SK-N-DZ (cell line): ENCODE measurements at places on chromosomes 3 and 15.

- no peak for DNase-seq
Observed at GRCh38 chr15:60408463-60408981, 10.7 kb upstream of the ANXA2 start.

- DNase-seq: no peak
Observed at GRCh38 chr3:46900356-46900755, 22.8 kb downstream of the PTH1R start.

DNA sequence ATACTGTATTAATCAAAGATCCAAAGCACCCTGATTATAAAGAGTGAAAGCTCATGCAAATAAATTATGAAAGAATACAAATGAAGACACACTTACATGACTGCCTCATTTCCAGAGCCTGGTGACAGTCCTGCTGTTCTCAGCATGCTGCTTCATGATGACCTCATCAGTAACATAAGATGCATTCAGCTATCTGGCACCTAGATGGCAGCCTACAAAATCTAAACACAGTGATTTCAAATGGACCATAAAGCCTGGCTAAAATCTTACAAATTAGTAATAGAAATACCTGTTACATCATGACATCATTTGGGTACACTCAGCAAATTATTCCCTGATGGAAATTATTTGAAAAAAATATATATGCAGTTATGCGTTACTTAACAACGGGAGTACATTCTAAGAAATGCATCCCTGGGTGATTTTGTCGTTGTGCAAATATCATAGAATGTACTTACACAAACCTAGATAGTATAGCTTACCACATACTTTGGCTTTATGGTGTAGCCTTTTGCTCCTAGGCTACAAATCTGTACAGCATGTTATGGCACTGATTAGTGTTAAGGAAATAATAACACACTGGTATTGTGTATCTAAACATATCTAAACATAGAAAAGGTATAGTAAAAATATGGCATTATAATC is 207.2 kb downstream of the EPHA3 start:
- no peak for DNase-seq

- no peak for DNase-seq
Observed at GRCh38 chr3:27715454-27715806, 6.7 kb downstream of the EOMES start.

GRCh38 chr3:105976196-105976595 is 107.4 kb upstream of the CBLB start:
- DNase-seq: no peak

DNA sequence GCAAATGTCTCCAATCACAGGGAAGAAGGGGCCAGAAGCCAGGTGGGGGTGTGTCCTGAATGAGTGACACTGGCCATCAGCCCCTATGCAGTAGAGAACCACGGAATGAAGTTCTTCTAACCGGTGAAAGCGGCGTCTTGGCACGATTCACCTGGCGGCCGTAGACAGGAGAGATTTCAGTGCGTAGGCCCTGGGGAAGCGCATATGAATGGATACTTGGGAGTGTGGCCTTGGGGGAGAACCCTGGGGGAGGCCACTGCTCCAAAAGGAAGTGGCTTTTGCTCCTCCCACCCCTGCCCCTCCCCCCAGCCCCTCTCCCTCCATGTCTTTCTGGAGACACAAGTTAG is 43.6 kb downstream of the RBPMS2 start:
- no peak for DNase-seq

DNA sequence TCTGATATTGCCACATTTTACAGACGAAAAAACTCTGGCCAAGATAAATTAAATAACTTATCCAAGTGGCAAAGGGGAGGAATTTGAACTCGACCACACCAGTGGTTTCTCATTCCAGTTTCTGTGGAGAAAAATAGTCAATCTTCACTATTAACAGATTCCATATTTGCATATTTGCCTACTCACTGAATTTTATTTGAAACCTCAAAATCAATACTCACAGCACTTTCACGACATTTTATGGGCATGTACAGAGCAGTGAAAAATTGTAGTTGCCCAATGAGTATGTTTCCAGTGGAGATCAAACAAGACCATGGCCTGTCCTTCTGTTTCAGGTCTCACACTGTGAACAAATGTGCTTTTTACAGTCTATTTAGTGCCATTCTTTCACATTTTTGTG is 374.3 kb downstream of the MAGI1 start:
- DNase-seq: no peak

DNA sequence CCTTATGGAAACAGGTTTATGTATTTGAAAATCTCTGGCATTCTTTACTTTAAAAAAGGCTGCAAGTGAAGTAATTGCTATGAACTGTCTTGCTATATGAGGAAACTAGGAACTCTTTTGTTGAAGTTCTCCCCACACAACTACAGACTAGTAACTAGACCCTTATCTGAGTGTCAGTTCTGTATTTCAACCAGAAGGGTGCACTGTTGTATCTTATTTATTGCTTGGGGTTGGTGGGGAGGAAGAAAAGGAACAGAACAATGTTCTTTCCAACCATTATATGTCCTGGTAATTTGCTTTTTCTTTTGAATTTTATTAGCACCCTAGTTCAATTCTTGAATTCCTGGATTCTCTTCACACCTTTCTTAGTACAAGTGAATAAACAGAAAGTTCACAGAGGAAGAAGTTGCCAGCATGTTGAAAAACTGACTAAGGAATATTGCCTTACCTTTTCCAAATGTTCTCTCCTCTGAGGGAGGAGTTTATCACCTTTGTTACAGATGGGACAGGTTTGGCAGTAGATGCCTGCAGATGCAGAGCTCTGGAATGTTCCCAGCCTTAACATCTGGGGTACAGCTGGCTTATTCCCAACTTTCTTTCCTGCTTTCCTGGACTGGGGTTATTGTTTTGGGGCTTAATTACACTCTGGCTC is 162.4 kb upstream of the CFAP20DC start:
- peak; percentile 58 for DNase-seq

- no peak for DNase-seq
Observed at GRCh38 chr3:134276086-134276485, 25.4 kb upstream of the RYK start.

GRCh38 chr3:176046703-176047102 is 1150.6 kb downstream of the TBL1XR1 start:
- DNase-seq: peak; percentile 91

GRCh38 chr15:57019496-57020160 is 101.2 kb downstream of the TCF12 start:
- no peak for DNase-seq

DNA sequence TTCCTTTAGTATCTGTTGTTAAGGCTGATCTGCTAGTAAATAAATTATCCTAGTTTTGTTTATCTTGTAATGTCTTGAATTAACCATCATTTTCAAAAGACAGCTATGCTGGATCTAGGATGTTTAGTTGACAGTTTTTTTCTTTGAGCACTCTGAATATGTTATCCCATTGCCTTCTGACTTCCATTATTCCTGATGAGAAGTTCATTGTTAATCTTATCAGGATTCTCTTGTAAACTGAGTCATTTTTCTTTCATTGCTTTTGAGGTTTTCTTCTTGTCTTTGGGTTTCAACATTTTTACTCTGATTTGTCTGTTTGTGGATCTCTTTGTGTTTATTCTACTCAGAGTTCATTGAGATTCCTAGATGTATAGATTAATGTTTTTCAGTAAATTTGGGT is 157.7 kb downstream of the WNT7A start:
- no peak for DNase-seq

GRCh38 chr3:123082370-123083065 is 15.7 kb downstream of the PDIA5 start:
- DNase-seq: no peak

GRCh38 chr3:129330409-129330808 is 51.7 kb downstream of the HMCES start:
- no peak for DNase-seq

GRCh38 chr15:70192490-70192889 is 94.8 kb upstream of the TLE3 start:
- DNase-seq: no peak

DNA sequence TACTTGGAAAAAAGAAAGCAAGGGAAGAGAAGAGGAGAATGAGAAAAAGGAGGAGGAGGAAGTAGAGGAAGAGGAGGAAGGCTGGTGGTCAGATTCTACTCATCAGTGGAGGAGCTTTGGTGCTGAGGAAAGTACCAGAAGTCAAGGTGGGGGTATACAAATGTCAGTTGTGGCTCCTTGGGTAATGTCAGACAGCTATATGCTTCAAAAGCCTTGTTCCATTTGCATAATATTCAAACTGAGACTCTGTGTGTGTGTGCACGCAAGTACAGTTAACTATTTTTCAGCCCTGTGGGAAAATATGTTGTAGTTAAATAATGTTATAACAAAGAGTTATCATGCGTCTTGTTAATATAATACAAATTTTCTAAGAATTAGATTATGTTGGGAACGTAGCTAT is 609.7 kb downstream of the PDCD6IP start:
- DNase-seq: no peak

- no peak for DNase-seq
Observed at GRCh38 chr15:82060817-82061216, 15.0 kb upstream of the MEX3B start.

DNA sequence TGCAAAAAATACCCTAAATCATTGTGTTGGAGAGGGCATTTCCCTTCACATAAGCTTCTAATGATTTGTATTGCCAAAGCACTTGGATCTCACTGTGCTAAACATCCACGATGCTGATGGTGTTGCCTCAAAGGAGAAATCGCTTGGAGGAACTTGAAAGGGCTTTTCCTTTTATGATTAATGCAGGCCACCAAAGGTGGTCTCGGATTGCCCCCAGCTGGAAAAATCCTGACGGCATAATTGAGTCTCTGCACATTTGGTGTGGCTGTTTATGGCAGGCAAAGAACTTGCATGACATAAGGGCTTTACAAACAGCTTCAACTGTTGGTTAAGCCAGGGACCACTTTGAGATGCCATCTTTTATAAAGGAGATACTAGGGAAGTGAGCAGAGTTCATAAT is 664.0 kb upstream of the ADAMTS9 start:
- peak; percentile 32 for DNase-seq

GRCh38 chr3:194640829-194641228 is 7.6 kb upstream of the TMEM44 start:
- no peak for DNase-seq

GRCh38 chr15:42059661-42060476 is 34.5 kb downstream of the PLA2G4D start:
- DNase-seq: peak; percentile 56

DNA sequence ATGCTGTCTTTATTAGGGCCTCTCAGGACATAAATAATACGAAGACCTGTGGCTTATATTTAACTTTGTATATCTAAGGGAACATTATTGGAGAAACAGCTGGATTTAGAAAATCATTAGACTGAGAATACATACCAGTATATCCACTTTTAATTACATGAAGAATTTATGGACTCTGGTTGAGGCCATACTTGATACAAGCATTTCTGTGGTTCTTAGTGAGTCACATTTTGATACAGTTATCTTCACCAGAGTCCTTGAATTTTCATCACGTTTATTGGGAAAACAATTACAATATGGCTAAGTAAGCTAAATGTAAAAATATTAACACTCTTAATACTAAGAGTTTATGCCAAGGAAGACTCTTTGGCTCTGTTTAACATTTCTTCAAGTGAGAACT is 9.9 kb downstream of the KIF23 start:
- DNase-seq: no peak

DNA sequence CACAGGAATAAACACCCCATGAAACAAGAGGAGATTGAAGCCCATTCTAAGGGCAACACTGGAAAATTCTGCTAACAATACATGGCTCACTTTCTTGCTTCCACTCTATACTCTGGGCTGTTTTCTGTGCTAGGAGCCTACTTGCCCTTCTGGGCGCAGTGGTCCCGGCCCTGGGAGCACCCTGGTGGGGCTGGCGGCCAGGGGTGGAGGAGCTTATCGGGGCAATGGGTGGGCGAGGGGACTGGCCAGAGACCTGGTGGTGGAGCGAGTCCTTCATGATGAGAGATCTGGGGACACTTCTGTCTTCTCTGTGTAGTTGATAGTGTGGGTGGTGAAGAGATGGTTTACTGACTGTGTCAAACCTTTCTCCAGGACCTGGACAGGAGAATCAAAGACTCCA is 1128.5 kb downstream of the TBL1XR1 start:
- no peak for DNase-seq

GRCh38 chr15:71634820-71635560 is 175.4 kb upstream of the NR2E3 start:
- no peak for DNase-seq

DNA sequence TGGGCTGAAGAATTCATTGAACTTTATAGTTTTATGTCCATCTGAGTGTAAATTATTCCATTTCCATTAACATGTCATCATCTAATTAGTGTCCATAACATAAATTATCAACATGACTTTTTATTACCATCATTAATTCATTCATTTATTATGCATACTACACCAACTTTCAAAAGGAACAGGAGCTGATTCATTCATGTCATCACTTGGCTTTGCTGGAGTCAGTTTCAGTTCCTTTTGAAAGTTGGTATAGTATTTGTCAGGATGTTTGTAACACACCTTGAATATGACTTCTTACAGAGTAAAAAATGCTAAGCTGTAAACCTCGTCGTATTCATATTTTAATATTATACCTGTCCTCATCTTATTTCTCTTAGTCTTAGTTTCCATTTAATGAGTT is 298.0 kb upstream of the RBMS3 start:
- DNase-seq: no peak

GRCh38 chr15:40828447-40829036 is at the start of gene PPP1R14D:
Gene PPP1R14D, minus strand, starts transcription at chr15:40828708. Its CDS starts 67 bp downstream, at chr15:40828641.
- DNase-seq: no peak

DNA sequence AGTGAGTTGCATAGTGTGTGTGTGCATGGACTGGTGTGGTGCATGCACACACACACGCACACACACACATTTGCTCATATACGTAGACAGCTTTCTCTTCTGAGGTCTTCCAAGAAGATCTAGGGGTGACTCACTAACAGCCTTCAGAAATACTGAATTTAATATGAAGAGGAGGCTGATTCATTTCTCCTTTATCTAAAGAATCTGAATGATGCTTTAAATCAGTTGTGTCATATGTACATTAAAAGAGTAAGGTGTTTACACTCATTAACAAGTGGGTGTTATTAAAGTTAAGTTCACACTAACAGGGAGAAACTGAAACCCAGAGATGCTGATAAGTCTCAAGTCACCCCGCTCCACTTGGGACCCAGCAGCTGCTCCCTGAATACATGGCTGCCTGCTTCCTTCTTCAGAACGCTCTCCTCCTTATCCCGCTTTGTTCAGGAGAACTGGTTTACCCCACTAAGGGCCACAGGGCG is 22.0 kb downstream of the TMPRSS7 start:
- DNase-seq: no peak

DNA sequence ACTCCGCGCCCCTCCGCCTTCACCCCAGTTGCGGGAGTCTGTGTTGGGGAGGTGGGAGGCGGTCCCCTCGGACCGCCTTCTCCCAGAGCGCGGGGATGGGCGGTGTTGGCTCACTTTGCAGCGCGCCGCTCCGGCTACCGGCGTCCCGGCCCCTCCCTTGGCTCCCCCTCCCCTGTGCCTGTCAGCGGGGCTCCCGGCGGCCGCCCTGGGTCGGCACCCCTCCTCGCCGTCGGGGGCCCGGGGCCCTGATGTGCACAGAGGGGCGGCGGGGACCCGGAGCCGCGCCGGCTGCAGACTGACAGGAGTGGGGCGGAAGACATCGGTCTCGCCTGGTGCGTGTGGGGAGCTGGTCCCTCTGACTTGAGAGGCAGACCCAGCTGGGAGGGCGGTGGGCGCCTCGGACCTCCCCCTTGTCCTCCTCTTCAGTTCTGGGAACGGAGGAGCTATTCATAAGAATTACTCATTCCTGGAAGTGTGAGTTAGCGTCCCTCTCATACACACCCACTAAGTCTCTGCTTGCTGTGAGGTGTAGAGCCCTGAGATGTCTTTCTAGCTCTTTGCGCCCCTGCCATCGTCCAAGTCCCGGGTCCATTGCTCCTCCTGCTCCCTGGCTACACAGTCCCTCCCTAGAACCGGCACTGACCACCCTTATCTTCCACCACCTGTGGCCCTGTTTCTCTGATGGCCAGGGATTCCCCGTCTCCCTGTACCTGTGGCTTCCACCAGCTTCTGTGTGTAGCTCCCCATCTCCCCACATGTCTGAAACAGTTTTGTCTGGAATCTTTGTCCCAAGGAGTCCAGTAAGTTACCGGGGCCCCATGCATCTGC is 42.3 kb upstream of the ROPN1 start:
- DNase-seq: peak; percentile 19
